Activated T-helper 2 cell treated with anti-CD3 and anti-CD28 coated beads, Interferon-gamma antibody, Interleukin-2, Interleukin-4, amounts not matched to agents 10 μg/mL and 5 μg/mL and 100 μg/mL, durations not matched to agents 14 hours and 24 hours and 36 hours (primary cell): ENCODE measurements at places on chromosomes 16 and 17.
A peak's percentile ranks its signal among the peaks of the same experiment; 100 is the strongest.

DNA sequence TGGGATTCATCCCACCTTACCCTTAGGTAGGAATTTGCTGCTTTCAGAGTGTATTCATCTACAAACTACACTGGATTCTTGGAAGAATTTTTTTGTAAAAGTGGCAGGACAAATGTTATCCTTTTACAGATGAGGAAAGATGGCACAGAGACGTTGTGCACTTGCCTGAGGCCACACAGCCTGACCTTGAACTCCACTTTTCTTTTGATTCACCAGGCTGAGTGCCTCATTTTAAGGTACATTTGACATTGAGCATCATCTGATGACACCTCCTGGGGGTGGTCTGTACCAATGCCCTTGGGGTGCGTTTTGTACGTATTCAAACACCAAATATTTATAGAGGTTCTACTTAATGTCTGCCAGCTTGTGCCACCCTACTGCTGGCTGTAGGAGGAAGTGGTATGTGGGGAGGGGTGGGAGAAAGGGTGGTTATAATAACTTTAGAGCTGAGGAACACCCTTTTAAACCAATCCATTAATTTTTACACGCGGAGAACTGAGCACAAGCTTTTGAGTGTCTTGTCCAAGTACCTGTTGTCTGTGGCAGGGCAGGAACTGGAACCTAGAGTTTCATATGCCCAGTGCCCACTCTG lies 29.1 kb downstream of the HS3ST3B1 start:
- no peak for DNase-seq

DNA sequence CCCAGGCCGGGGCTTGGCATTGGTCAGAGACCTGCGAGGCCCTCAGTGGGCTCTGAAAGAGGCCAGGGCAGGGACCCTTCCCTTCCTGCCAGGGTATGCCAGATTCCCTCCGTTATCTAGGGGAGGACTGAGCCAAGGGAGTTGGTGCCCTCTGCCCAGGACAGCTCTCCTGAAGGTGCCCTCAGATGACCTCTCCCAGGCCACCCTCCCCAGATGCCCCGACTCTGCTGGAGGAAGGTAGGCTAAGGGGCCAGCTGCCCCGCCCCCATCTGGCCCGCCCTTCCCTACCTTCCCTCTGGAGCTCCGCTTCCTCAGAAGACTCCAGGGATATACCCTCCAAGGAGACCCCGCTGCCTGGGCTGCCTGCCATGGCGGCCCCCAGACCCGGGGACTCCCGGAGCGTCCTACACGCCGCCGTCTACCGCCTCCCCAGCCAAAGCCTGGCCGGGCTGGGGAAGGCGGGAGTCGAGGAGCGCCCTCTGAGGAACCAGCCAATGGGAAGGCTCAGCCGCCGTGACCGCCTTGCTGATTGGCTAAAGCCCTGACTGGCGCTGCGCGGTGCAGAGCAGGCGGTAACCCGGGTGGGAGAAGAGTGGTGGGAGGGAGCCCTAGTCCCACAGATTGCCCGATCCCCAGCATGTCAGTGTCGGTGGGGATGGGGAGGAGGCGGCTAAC lies 7.0 kb downstream of the MPP2 start:
- DNase-seq, result peak; percentile 79

DNA sequence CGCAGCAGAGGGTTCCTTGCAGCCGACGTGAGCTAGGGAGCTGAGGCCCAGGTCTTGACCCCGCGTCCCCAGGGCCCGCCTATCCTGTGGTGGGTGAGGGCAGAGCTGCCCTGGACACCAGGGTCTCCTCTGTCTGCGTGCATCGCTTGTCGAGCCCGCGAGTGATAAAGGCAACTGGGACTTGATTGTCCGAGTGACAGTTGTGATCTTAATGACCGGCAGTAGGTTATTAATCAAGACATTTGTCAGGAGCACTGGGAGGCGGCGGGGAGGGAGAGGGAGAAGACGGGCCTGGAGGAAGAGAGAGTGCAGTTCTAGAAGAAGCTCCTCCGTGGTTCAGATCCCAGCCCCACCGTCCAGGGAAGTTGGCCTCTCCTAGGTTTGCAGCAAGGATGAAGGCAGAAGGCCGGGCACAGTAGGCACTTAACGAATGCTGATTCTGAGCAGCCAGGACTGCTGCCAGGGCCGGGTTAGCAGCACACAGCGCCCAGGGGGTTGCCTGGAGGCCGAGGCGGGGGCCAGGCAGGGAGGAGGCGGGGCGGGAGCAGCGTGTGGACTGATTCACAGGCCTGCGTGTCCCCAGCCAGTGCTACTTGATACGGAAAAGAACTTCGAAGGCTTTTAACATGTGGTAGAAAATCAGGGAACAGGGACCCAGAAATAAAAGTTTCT lies 11.3 kb upstream of the GSE1 start:
- no peak for DNase-seq

DNA sequence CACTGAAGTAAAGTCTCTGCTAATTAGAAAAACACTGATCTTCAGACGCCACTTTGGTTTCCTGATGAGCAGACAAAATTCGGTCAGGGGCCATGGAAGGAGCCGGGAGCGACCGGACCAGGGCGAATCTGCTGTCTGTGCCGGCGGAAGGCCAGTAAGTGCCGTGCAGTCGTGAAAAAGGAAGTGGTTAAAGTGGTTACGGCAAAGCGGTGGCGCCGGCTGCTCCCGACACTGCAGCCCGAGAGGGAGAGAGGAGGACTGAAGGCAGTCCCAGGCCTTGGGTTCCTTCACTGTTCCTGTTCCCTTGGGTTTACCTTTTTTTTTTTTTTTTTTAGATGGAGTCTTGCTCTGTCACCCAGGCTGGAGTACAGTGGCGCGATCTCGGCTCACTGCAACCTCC lies 17.3 kb upstream of the HEXD start:
- peak; percentile 49 for DNase-seq
